B cell (primary cell): ENCODE measurements at places on chromosomes 7 and 10. TPM values are rescaled to one million over a fixed set of nuclear protein-coding genes. Genes with fewer than 3 reads are reported as not detected.

- no peak overlapping the region for H3K27ac ChIP-seq
- no peak for DNase-seq
- H3K4me3 ChIP-seq = no peak overlapping the region
- no peaks in the 10 kb centered on the region for H3K36me3 ChIP-seq
- no peaks in the 10 kb centered on the region for H3K4me1 ChIP-seq
Observed at GRCh38 chr7:136245327-136246004, 268.3 kb upstream of the MTPN start.

GRCh38 chr7:25964483-25964991 is 187.5 kb upstream of the NFE2L3 start:
- H3K27ac ChIP-seq = peak overlapping the region; percentile 38
- DNase-seq = peak; percentile 55
- peaks cover 42% of the 10 kb centered on the region for H3K4me1 ChIP-seq

DNA sequence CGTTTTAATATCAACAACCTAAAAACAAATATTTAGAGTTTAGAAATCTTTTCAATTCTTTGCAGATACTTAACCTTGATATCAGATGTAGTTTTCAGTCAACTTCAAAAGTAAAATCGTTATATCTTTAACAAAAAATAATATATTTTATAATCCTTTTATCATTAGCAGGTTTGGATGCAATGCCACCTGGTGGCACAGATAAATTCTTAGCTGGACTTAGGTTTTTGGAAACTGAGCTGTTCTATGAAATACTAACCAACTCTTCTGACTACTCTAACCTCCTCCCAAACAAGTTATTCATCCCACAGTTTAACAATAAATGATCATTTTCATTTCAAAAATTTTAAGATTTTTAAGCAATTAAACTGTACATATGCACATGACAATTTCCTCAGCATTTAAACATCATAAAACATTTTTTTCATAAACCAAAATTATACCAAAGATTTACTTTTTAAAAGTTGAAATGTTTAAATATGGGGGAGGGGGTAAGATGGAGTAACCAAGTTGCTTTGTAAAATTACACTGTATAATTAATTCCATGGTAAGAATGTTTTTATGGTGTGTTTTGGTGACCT is 56.9 kb downstream of the HIBADH start:
- H3K36me3 ChIP-seq = no peaks in the 10 kb centered on the region
- no peak overlapping the region for H3K4me3 ChIP-seq
- DNase-seq = no peak
- no peaks in the 10 kb centered on the region for H3K27me3 ChIP-seq

Gene SPDYE2B
- total RNA-seq = not detected in 2 replicates

DNA sequence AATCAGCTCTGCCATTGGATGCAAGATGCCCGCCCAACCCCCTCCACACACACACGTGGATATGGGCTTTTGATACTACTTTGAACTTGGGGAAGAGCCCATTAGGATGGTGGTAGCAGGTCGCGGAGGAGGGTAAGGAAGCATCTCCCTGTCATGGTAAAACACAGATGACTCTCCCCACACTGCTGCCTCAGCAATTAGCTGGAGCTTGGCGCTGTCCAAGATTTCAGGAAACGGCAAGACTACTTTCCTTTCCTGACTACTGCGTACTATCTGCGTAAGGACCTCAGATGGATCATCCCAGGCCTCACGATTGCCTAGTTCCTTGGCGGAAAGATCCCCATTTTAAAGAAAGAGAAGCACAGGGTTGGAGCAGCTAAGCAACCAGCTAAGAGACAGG is 134.3 kb downstream of the C10orf90 start:
- no peaks in the 10 kb centered on the region for H3K27me3 ChIP-seq
- H3K4me3 ChIP-seq = no peak overlapping the region
- DNase-seq = no peak
- no peaks in the 10 kb centered on the region for H3K4me1 ChIP-seq
- no peaks in the 10 kb centered on the region for H3K36me3 ChIP-seq

DNA sequence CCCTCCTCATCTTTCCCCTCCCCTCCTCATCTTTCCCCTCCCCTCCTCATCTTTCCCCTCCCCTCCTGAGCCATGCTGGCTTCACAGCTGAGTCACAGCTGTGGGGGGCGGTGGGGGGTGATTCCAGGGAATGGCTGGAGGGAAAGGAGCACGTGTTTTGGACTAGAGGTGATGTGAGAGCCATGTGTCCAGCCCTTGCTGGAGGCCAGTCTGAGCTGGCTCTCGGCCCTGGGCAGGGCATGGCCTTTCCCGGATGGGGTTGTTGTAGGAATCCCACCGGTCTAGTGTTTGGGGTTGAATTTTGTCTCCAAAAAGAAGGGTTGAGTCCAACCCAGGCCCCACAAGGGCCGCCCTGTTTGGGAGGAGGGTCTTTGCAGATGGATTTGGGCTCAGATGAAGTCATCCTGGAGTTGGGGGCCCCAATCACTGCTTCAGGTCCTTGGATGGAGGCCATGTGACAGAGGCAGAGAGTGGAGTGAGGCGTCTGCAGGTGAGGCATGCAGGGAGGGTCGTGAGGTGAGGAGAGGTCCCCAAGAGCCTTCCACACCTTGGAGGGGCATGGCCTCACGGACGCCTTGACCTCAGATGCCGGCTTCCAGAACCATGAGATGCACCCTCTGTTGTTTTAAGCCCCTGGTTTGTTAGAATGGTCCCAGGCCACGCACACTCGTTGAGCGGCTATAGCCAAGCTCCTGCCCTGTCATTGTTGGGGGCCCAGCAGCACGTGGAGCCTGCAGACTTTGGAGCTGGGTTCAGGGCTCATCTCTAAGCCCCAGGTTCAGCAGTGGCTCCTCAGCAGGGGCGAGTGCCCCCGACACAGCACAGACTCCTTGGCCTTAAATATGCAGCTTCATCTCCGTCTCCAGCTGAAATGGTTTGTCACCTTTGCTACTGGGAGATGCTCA is 101.6 kb downstream of the DNAJB6 start:
- H3K36me3 ChIP-seq = no peaks in the 10 kb centered on the region
- DNase-seq = no peak
- H3K27ac ChIP-seq = no peak overlapping the region
- H3K27me3 ChIP-seq = no peaks in the 10 kb centered on the region
- H3K4me3 ChIP-seq = no peak overlapping the region
- H3K4me1 ChIP-seq = no peaks in the 10 kb centered on the region

Gene CALHM2
- 42.8 and 46.2 TPM in 2 replicates for total RNA-seq
